ENCODE measurements at places on chromosomes 3 and 15.
A peak's percentile ranks its signal among the peaks of the same experiment; 100 is the strongest.

DNA sequence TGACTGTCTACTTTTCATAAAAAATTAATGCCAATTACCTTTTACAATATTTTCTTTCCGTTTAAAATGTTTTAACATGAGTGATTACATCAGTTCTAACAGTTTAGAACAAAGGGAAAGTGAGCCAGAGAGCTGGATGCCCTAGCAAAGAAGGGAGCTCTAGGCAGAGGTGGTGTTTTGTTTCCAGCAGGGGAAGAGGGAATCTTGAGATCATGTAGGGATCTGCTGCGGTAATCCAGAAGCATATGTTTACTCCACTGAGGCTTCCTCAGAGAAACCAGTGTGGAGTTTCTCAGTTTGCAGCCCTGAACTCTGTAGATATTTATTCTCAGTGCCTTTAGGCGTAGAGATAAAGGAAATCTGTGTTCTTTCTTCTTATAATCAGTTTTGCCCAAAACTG is 399.3 kb downstream of the NLGN1 start:
- DNase-seq, result no peak

- DNase-seq, result no peak
These were observed 68.0 kb downstream of the AQP9 start for GRCh38 chr15:58206151-58206550.

DNA sequence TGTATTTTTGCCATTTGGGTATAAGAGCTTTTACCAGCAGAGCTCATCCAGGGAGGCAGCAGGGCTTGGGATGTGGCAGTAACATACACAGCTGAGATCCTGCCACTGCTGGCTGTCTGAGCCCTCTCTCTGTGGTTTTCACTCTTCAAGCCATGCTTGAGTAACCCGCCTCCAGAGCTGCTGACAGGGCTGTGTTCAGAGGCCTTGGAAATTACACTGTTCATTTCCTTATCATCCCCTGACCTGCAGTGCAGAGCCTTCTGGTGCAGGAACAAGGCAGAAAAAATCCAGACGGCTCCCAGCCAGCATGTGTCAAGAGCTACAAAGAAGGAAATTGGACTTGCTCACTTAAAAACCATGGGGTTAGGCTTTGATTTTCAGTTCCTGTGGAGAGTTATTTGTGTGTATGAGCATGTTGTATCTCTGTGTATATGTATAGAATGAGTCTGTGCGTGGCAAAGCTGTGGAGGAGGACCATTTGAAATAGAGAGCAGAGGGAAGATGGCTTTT is 47.0 kb downstream of the ZNF609 start:
- DNase-seq, result peak; percentile 34

DNA sequence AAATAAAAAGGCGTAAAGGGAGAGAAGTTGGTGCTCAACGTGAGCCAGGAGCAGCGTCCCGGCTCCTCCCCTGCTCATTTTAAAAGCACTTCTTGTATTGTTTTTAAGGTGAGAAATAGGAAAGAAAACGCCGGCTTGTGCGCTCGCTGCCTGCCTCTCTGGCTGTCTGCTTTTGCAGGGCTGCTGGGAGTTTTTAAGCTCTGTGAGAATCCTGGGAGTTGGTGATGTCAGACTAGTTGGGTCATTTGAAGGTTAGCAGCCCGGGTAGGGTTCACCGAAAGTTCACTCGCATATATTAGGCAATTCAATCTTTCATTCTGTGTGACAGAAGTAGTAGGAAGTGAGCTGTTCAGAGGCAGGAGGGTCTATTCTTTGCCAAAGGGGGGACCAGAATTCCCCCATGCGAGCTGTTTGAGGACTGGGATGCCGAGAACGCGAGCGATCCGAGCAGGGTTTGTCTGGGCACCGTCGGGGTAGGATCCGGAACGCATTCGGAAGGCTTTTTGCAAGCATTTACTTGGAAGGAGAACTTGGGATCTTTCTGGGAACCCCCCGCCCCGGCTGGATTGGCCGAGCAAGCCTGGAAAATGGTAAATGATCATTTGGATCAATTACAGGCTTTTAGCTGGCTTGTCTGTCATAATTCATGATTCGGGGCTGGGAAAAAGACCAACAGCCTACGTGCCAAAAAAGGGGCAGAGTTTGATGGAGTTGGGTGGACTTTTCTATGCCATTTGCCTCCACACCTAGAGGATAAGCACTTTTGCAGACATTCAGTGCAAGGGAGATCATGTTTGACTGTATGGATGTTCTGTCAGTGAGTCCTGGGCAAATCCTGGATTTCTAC is at the start of gene RARB:
Gene RARB (plus strand): TSS at position 322 of the 847 bp plus-strand sequence. CDS start 469 bp downstream, at position 791.
- no peak for DNase-seq

DNA sequence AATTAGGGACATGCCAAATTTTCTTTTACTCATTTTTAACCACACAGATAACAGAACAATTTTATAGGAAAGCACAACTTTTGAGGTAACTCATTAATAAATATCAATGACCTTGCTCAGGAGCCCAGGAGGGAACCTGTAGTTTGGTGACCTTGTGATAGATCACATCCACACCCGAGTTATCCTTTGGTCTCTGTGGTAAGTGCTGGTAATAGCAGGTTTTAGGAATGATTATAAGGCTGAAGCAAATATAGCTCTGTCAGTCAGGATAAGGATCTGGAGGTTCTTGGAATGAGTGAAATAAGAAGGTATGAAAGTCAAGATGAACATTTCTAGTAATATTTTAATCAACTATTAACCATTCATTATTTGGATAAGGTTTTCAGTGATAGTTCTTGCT is 46.5 kb downstream of the EPHA6 start:
- DNase-seq, result no peak

DNA sequence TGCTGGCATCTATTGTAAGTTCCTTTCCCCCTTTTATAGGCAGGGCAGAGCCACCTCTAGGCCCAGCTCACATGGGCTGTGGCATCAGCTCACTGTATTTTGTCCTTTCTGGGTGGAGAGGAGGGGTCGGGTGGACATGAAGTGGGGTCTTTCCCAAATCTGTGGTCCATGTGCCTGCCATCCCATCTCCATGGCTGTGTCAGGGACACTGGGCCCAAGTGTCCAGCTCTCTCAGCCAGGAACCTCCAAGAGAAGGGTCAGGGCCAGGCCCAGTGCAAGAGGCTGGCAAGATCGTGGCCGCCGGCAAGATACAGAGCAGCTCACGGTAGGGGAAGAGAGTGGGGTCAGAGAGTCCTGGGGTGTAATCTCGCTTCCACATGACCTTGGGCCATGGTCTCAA is 85.3 kb downstream of the PCSK6 start:
- DNase-seq, result no peak

- no peak for DNase-seq
These were observed 13.2 kb upstream of the IQCF6 start for GRCh38 chr3:51792206-51792605.

DNA sequence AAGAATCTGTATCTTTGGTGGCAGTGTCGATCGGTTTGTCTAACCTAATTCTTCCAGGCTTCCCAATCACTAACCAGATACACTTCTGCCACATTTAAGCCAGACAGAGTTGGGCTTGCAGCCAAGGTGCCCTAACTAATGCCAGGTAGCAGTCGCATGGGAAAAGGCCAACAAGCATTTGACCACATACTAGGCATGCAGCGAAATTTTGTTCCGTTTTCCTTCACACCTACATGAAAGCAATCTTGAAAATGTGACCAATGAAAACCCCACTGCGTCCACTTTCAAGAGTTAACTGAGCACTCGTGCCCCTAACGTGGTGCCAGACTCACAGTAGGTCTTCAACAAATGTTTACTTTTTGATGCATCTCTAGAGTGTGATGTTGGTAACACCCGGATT is 192.2 kb upstream of the TPM1 start:
- no peak for DNase-seq

DNA sequence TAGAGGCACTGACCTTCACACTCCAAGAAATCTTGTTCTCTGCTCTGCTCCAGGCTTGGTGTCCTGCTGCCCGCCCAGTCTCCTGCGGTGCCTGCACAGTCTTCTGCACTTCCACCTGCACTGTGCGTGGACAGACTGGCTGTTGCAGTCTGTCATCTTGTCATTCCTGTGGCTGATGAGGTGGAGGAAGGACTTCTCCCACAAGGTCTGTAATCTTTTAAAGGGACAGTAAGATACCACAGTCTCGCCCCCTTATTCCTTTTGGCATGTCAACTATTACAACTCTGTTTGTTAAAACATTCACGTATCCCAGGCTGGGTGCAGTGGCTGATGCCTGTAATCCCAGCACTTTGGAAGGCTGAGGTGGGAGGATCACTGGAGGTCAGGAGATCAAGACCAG is 54.1 kb upstream of the IGF2BP2 start:
- DNase-seq, result no peak

DNA sequence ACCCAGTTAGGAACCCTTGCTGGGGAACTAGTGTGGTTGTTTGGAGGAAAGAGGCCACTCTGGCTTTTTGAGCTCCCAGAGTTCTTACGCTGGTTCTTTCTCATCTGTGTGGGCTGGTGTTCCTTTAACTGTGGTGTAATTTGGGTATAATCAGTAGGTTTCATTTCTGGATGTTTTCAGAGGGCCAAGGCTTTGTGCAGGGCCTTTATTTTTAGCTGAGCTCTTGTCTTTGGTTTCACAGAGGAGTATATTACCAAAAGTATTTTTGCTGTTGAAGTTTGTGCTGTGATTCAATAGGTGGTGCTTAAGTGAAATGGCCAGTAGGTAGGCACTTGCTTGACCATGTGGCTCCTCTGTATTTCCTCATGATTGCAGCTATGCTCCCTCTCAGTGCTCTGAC is 357.9 kb downstream of the KCNH8 start:
- DNase-seq, result no peak

GRCh38 chr15:65377976-65378366 is at the start of gene IGDCC3:
TSS of gene IGDCC3 (minus strand) at chr15:65378002. CDS start at chr15:65377788, 214 bp downstream.
- DNase-seq, result no peak

- DNase-seq, result no peak
These were observed 42.8 kb downstream of the GRIP2 start for GRCh38 chr3:14497321-14497720.

DNA sequence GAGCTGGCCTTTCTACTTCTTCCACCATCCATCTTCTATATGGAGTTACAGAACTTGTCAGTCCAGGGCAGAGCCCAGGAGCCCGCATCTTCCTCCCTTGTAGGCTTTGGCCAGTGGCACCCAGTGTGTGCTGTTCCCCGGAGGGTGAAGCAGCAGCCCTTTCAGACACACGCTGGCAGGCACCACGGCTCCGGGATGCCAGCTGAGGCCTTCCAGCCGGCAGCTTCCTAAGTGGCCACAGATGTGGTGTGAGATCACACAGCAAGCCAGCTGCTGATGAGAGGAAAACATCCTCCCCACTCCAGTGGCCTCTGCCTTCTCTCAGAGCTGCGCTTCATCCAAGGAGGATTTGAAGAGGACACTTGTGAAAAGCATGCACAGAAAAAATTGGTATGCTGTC is 24.1 kb downstream of the CRABP1 start:
- no peak for DNase-seq

DNA sequence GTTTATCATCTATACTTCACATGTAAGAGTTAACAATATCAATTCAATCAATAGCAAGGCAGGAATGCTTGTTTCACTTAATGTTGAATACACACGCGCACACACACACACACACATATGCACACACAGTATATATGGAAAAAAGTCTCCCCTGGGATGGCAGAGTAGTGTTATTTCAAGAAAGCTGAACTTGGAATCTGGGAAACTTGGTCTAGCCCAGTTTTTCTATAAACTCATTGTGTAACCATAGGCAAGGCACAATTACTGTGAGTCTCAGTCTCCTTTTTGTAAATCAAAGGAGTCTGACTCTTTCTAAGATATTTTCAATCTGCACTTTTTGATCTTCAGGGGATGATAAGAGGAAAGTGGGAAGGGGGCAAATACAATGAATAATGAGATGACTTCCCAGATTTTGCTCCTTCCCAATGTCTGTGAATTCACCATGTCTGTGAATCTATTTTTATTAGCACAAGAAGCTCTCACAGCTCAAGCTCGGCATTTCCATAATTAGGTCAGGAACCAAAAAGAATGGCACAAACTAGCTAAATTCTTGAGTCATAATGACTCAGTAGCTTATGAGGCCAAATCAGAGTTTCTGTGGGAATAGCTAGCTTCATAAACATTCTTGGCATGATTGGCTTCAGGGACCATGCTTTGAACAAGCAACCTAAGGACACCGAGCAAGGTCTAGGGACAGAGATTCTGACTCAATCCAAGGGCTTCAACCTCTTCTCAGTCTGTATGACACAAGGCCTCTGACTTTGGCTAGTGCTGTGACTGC is 227.4 kb upstream of the DCBLD2 start:
- no peak for DNase-seq

- DNase-seq, result peak; percentile 14
These were observed 46.8 kb downstream of the CYP11A1 start for GRCh38 chr15:74320352-74321247.

DNA sequence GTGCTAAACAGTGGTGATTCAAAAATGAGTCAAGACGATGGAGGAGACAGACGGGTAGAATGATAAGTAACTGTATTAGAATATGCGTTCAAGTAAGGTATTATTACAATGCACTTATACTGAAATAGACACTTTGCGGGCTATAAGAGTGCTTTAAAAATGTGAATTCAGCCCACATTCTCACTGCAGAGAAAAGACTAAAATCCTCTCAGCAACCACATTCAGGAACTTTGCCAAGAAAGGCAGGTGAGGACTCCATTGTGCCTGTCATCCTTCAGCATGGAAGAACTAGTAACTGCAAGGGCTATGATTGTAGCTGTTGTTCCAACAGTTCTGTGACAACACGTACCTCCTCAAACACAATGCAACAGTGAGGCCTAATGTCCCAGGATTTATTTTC is 272.0 kb downstream of the RORA start:
- no peak for DNase-seq

GRCh38 chr3:194999491-194999890 is 271.5 kb downstream of the XXYLT1 start:
- no peak for DNase-seq

DNA sequence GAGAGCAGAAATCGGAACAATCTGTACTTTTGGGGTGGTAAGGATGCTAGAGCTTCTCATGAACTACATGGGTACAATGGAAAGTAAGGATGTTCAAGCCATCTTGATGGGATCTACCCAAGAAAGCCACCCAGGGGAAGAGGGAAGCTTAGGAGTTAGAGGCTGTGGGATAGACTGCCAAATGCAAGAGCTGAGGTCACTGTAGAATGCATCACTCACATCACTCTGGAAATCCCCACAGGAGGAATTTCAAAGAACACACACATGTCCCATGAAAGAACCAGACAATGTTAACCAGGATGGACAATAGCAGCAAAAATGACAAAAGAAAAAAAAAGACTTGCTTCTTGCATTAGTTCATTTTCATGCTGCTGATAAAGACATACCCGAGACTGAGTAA is 32.8 kb upstream of the UBE2E2 start:
- no peak for DNase-seq

- no peak for DNase-seq
These were observed 429.8 kb downstream of the FOXP1 start for GRCh38 chr3:71153713-71154112.

GRCh38 chr3:31407665-31408064 is 125.1 kb upstream of the STT3B start:
- DNase-seq, result no peak

DNA sequence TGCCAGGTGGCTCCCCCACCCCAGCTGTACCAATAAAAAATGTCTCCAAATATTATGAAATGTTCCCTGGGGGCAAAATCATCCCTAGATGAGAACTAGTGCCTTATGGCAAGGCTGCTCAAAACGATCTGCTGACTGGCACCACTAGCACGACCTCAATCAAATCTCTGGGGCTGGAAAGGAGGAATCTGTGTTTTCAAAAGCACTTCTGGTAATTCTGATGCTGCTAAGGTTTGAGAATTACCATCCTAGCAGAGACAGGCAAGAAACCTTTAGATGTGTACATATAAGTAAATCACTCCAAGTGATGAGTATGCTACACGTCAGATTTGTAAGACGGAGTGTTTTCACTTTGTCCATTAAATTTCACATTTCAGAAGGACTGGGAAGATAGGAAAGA is 360.1 kb upstream of the THRB start:
- no peak for DNase-seq

All from activated naive CD4-positive, alpha-beta T cell treated with Interleukin-2 at 50 U/mL for 16 hours (primary cell).